Fibroblast of skin of right biceps (primary cell): ENCODE measurements at places on chromosomes 16 and 17.

DNA sequence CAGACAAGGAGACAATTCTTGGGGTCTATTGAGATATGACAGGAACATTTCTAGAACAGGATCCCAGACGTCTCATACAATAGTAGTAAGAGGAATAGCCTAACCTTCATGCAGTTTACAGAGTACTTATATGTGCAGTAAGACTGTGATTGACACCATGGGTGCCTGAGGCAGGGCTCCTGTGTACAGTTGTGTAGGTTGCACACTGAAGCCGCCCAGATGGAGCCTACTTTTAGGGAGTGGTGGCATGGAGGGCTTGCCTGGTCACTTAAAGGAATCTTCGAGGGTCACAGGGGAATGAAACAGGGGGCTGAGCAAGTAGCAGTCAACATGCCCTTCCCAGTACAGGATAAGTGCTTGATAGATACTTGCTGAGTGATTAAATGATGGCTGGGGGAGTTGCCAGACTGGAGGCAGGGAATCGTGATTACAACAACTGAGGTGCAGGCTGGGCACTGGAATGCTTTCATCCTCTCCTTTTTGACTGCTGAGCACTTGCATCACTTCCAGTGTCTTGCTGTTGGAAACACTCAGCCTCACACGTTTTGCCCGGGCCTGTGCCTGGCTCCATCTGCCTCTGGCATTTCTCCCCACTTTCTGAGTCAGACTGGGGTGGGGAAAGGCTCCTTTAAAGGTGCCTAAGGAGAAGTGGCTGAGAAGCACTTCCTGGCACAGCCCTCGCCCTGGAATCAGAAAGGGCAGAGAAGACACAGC lies 71.0 kb downstream of the COPRS start:
- DNase-seq = peak; percentile 92

GRCh38 chr17:80817861-80818260 lies 173.8 kb upstream of the CHMP6 start:
- peak; percentile 44 for DNase-seq

GRCh38 chr16:78504401-78504851 lies 405.0 kb downstream of the WWOX start:
- DNase-seq = no peak

GRCh38 chr16:82784573-82784968 lies 157.8 kb downstream of the CDH13 start:
- no peak for DNase-seq

- peak; percentile 57 for DNase-seq
Observed at GRCh38 chr17:9729034-9729650, 62.2 kb downstream of the DHRS7C start.

DNA sequence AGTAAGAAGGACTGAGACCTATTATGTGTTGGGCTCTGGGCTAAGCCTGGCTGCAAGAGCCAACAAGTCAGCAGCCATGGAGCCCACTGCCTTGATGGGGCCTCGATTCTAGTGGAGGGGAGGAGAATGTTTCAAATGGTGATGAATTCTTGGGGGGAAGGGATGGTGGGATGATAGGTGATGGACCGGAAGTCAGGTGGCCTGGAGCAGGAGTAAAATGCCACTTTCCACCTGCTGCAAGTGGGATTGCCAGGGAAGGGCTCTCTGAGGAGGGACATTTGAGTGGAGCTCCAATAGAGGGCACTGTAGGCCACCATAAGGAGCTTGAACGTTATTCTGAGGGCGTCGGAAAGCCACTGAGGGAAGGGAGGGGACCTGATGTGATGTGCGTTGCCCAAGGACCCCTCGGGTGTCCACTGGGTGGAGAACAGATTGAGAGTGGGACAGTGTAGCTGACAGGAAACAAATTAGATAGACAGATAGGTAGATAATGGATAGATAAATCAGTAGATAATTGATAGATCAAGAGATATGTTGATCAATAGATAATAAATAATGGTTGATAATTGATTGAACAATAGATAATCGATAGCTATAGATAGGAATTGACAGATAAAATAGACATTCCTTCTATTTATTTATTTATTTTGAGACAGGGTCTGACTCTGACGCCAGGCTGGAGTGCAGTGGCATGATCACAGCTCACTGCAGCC lies 18.2 kb upstream of the NXPH3 start:
- DNase-seq = peak; percentile 25

DNA sequence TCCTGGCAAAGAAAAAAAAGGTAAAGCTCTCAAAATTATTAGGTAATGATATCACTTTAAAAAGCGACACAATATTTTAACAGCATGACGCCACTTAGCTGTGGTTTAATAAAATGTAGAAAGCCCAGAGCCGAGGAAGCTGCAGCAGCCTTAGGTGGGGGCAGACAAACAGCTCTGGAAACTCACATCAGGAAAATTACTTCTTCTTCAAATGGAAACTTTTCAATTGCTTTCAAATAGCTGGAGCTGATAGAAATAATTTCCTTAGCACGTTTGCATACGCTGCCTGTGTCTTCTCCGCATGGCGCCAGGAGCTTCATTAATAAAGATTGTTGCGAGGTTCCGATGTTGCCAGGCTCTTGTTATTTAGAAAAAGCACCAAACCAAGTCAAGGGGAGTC lies 835.3 kb upstream of the EEF2KMT start:
- no peak for DNase-seq

DNA sequence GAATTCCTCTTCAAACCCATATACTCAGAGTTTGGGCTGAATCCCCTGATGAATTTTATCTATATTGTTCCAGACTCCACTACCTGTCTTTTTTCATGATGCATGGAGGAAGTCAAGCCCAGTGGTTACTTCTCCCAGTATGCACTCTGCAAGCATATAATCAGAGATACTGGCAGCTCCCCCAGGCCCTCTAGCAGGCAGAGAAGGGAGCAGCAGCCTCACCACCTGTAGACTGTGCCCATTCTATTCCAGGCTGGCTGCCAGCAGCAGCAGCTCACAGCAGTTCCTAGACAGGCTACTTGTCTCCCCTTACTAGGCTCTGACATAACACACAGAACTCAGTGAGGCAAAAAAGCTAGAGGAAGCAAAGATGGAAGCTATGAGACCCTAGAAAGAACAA lies 3.4 kb downstream of the MKS1 start:
- DNase-seq = no peak

GRCh38 chr17:15913826-15914225 lies 31.1 kb upstream of the ADORA2B start:
- no peak for DNase-seq

DNA sequence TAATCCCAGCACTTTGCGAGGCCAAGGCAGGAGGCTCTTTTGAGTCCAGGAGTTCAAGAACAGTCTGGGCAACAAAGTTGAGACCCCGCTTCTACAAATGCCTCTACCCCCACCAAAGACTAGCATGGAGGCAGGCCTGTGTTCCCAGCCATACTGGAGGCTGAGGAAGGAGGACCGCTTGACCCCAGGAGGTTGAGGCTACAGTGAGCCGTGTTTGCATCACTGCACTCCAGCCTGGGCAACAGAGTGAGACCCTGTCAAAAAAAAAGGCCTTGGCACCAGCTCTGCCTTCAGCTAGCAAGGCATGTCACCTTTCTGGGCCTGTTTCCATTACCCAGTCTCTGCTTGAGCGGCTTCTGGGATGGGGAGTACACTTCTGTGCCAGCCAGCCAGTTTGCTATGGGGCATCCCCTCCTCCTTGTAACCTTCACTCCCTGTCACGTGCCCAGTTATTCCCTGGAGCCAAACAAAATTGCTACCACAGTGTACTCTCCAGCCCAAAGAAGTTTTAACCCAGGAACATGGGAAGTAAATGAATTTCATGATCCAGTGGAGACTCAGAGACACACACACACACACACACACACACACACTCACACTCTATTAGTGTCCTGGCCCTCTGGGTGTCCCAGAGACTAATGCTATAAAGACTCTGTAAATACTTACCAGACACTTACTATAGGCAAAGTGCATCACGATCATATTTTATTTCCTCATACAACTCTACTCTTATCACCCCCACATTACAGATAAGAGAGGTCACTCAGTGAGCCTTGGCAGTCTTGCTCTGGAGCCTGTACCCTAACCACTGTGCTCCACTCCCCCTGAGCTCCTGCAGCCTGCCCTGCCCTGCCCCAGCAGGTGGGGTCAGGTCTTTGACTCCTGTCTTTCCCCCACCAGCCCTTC lies 2.5 kb downstream of the CISD3 start:
- DNase-seq = no peak

- peak; percentile 89 for DNase-seq
Observed at GRCh38 chr17:81480140-81481072, 32.2 kb downstream of the ACTG1 start.

DNA sequence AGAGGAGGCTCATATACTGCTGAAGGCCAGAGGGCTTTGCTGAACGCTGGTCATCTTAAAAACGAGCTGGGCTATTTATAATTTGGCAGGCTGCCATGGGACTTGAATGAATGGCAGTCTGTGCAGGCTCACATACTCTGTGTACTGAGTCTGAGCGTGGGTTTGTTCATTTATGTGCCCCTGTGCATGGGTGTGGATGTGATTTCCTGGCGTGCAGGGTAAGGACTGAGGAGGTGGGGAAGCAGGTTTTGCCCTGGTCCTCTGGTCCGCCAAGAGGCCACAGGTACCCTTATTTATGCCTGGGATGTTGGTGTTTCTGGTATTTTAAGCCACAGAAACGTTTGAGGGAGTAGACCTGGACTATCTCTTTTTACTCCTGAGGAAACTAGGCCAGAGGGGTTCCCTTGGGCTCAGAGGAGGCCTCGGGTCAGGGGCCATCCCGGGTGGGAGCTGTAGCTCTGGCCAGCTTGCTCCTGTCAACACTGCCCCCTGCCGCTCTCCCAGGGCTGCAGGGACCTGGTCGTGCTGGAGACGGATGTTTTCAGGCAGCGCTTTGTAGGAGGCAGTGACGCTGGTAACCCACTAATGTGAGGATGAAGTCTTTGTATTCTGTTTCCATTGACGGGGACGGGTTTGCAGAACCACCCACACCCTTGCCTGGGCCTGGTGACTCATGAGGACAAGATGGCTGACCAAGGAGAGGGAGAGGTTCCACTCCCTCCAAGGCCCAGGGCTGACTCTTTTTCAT lies 184.4 kb downstream of the MSI2 start:
- peak; percentile 52 for DNase-seq

GRCh38 chr16:66344533-66345145 lies 21.9 kb upstream of the CDH5 start:
- peak; percentile 38 for DNase-seq

- no peak for DNase-seq
Observed at GRCh38 chr17:6109536-6109935, 39.4 kb downstream of the WSCD1 start.

GRCh38 chr17:59151591-59151990 lies 3.4 kb downstream of the SKA2 start:
- no peak for DNase-seq

DNA sequence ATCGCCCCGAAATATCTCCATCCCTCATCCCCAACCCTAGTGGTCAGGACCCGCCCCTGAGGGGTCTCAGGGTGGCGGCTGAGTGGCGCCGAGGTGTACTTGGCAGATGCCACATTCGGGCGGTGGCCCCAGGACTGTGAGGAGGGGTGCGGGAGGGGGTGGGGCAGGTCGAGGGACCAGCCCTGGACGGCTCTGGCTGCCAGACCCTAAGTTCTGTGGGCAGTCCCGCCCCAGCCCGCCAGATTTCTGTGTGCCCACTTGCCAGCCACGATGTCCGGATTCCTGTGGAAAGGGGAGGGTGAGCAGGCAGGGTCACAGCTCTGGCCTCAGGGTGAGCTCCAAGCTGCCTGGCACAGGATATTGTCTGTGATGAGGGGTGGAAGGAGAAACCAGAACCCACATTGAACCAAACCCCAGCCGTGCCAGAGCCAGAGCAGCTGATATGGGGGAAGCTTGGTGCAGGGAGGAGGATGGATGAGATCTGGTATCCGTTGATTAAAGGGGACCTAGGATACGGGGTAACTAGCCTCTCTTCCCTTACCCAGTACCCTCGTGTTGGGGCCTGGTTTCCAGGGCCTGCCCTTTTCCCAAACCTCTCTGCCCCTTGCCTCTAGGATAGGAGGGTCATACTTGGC lies 1.1 kb upstream of the CHAD start:
- no peak for DNase-seq

DNA sequence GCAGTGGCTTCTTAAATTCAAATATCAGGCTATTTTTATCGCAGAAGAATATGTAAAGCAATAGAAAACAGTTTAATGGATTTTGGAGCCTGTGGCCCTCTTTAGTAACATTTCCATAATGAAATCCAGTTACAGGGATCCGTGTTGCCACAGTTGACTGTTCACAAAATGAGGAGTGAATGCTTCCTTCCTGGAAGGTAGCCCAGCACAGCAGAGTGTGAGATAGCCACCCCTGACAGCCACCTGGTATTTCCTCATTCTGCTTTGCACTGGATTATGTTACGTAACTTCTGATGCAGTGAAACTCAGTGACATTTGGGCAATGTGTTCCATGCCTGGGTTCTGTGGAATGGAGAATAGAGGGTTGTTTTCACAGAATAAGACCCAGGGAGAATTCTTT lies 517.2 kb downstream of the RBFOX1 start:
- no peak for DNase-seq

DNA sequence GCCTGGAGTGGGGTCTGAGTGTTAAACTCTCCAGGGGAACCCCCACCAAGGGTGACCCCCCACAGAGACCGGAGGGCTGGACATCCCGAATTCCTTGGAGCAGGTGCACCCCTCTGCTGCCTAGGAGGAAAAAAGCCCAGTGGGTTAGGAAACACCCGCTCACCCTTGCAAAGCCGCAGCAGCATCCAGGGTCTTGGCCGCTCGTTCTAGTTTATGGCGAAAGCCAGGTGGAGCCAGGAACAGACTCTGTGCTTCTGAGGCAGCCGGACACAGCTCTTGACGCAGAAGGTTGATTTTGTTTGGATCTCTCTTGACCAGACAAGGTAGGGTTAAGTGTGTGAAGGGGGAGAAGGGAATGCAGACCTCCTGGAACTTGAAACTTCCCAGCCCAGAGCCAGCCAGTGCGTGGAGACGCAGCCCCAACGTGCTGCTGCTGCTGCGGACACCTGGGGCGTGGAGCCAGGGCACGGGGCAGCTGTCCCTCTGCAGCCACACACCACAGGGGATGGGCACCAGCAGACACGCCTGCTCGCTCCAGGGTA lies 154.5 kb downstream of the LAT start:
- DNase-seq = no peak

DNA sequence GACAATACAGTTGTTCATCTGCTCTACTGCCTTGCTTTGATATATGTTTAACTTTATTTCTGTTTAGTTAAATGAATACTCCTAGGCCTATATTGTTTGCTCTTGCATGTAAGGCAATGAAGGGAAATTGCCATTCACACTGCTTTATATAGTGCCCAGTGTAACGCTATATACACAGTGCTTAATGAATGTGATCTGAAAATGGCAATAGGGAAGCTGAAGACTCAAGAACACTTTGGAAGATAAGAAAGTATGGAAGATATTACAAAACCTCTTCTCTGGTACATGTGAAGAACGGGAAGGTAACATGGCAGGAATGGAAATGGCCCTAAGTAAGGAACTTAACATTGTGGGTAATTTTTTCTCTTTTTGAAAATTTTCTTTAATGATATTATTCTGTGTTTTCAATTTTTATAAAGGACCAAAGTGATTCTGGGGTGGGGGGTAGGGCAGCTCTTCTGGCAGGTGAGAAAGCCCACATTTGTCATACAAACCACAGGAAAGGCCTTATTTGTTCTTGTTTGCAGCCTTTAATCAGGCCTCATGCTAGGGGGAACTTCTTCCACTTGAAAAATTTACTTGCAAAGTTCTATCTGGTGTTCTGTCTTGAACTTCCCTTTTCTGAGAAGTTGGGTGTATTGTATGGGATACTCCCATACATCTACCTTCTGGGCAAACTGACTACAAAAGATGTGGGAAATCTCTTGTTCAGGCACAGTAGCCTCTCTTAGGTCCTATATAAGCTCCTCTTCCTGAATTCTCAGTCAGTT lies 100.8 kb upstream of the CORO6 start:
- DNase-seq = no peak
